ENCODE measurements at places on chromosomes 1 and 21.

- peak; percentile 55 for DNase-seq
Measured at GRCh38 chr1:94463765-94464330, 45.7 kb downstream of the ABCD3 start.

- DNase-seq: no peak
Measured at GRCh38 chr21:18630446-18630845, 226.9 kb upstream of the TMPRSS15 start.

- no peak for DNase-seq
Measured at GRCh38 chr1:156839426-156840109, 19.3 kb downstream of the INSRR start.

DNA sequence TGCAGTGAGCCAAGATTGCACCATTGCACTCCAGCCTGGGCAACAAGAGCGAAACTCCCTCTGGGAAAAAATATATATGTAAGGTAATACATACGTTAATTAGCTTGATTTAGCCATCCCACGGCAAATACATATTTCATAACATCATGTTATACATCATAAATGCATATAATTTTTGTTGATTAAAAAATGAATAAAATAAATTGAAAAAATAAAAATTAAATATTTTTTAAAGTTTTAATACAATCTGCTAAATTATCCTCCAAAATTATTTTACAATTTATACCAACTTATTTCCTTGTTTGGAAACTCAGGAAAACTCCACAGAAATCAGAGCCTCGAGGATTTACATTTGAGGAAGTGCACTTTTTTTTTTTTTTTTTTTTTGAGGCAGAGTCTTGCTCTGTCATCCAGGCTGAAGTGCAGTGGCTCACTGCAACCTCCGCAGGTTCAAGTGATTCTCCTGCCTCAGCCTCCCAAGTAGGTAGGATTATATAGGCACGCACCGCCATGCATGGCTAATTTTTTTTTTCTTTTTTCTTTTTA is 12.6 kb upstream of the IPO9 start:
- DNase-seq: no peak

DNA sequence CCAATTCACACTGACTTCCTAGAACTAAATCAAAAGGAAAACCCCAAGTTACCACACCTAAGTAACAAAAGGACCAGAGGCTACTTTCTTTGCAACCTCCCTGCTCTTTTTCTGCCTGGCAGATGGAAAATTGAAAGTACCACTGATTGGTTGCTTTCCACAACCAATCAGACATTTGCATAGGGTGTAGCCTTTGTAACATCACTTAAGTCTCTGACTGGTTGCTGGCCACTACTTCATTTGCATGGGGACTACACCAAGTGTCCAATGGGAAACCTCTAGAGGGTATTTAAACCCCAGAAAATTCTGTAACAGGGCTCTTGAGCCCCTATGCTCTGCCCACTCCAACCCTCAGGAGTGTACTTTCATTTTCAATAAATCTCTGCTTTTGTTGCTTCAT is 365.0 kb downstream of the LTN1 start:
- no peak for DNase-seq

DNA sequence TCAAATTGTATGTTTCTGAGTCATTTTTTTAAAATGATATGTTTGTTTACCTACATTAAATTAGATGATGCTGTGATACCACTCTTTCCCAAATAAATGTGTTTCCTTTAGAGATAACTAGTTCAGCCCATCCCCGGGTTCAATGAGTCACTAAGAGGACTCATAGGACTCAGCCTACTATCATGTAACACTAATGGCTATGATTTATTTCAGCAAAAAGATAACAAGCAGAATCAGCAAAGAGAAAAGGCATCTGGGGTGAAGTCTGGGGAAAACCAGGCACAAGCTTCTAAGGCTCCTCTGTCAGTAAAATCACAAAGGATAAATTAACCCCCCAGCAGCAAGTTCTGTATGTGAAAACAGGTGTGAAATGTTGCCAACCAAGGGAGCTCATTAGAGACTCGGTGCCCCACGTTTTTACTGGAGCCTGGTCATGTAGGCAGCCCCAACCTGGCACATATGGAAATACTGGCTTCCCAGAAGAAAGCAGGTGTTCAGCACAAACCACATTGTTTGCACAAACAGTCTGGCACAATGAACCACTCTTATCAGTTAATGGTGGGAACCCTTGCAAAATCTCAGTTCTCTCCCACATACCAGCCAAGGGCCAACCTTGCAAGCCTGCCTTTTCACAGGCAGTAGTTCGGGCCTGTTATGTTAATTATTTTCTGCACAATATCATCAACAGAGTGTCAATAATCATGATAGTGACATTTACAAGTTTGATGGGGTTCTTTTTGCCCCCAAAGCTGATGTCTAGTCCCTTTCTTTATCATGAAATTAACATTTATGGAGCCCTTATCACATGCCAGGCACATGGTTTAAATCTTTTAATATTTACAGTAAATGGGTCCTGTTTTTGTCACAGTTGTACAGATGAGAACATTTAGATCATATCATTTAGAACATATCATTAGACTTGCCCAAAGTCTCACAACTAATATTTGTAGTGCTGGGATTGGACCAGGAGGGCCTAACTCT is 23.1 kb upstream of the CNN3 start:
- DNase-seq: no peak

DNA sequence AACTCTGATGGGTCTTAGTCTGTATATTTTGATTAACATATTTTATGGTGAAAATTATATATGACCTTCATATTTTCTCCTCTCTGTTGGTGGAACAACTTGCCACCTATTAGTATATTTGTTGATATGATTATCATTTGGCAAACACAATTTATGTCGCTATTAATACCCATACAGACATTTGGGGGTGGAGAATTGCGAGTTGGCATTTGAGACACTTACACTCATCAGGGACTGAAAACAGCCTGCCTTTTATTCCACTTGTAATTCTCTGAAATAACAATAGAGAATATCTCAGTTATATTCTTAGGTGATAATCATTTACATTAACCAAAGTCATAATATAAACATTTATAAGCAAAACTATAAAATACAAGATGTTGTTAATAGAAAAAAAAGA is 100.5 kb upstream of the RGS18 start:
- no peak for DNase-seq

DNA sequence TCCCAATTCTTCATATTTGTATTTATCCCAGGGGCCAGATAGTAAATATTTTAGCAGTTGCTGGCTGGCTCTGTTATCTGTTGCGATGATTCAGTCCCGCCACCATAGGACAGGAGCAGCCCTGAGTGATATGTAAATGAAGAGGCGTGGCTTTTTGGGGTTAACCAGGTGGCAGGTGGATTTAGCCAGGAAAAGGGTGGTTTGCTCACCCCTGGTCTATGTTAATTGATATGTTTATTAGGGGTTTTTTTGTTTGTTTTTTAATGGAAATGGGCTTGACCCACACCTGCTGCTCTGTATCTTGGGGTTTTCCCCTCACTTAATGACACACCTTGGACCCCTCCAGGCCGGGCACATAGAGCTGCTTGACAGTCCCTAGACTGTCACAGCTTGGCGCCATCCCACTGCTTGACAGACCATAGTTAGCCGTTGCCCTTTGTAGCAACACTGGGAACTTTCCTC is 62.8 kb downstream of the PIK3CD start:
- peak; percentile 96 for DNase-seq

DNA sequence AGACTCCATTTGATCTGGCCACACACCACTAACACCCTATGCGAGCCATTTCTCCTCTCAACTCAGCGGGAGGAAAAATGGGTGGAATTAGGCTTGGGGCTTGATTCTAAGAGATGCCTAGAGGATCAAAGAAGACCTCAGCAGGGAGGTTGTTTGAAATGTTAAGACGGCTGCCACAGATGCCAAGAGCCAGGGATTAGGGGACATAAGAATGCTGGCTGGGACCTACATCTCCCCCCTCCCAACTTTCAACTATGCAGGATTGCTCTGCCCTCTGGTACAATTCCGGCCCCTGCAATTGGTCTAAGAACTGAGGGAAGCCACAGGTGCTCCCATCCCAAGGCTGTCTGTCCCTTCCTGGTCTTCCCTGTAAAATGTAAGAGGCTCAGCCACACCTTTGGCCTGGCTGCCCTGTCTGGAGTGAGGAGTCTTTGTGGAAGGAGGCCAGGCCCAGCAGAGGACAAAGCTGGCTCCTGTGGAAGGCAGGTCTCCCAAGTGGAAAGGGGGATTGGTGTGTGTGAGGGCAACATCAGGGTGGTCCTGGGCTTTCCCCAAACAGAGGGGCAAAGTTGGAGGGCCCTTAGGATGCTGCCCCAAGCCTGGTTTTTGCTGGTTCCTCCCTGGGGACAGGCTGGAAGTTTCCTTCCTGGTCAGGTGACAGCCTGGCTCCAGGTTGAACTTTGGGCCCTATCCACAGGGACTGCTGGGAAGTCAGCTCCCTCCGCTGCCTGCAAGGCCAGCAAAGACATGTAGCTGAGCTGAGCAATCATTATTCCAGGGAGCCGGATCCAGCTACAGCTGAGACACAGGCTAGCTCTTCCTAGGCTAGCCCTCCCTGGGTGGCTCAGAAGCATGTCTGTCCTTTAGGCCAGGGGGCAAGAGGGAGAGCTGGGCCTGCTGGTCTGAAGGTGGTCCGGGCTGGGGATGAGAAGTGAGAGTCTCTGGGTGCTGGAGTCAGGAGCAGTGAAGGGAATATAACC is 34.5 kb upstream of the SYNC start:
- DNase-seq: peak; percentile 97

GRCh38 chr1:114310695-114311271 is 157.1 kb upstream of the SYT6 start:
- no peak for DNase-seq

- no peak for DNase-seq
Measured at GRCh38 chr1:18285538-18285924, 177.9 kb downstream of the IGSF21 start.
